ENCODE measurements at places on chromosomes 5 and 9. TPM values are rescaled to one million over a fixed set of nuclear protein-coding genes. Genes with fewer than 3 reads are reported as not detected.

The BDP1 gene
- 32.3 TPM for total RNA-seq

The NIPAL4 gene
- total RNA-seq = 0.10 TPM

The IL3 gene
- total RNA-seq = 0.40 TPM

The ADGRD2 gene
- total RNA-seq = not detected

The ZNF300 gene
- total RNA-seq = 2.2 TPM

The IL5 gene
- 0.33 TPM for total RNA-seq

The PSAT1 gene
- 68.6 TPM for total RNA-seq

The PRELID1 gene
- total RNA-seq = 152 TPM

DNA sequence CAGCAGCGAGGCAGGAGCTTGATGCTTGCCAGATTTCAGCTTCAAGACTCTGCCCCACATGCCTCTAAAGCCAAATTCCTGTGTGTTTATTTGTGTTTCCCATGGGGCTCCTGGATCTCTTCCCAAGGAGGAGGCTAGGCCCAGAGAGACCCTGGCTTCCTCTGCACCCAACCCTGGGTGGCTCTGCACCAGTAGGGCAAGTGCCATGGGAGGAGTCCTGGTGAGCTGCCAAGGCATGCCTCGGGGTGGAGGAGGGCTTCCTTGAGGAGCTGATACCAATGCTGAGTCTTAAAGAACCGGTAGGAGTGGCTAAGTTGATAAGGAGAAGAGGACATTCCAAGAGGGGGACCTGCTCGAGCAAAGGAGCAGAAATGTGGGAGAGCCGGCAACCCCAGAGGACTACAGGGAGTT, 6.8 kb upstream of the TIFAB start:
- no peak for DNase-seq
- no peaks in the 10 kb centered on the region for H3K4me1 ChIP-seq
- H3K36me3 ChIP-seq = no peaks in the 10 kb centered on the region
- no peak overlapping the region for H3K4me3 ChIP-seq

DNA sequence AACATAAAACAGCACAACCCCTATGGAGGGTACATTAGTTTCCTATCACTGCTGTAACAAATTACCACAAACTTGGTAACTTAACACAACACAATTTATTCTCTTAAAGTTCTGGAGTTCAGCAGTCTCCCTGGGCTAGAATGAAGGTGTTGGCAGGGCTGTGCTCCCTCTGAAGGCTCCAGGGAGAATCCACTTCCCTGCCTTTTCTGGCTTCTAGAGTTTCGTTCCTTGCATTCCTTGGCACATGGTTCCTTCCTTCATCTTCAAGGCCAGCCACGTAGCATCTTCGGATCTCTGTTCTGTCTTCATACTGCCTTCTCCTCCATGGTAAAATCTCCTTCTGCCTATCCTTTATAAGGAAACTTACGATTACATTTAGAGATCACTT, 25.0 kb upstream of the GSN start:
- H3K4me3 ChIP-seq = no peak overlapping the region
- peaks cover 3% of the 10 kb centered on the region for H3K36me3 ChIP-seq
- no peaks in the 10 kb centered on the region for H3K4me1 ChIP-seq
- H3K27ac ChIP-seq = no peak overlapping the region
- H3K27me3 ChIP-seq = no peaks in the 10 kb centered on the region

DNA sequence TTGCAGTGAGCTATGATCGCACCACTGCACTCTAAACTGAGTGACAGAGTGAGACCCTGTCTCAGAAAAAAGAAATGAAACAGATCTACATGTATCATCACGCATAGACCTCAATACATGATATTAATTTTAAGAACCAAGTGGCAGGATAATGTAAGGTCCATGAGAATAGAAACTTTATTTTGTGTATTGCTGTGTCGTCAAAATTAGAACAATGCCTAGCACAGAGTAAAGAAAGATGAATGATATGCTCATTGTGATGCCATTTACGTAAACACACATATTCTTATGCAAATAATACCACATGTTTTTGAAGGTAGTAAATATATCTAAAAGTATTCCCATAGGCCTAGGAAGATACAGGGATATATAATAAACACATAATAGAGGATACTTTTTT, 3.6 kb upstream of the UIMC1 start:
- DNase-seq = no peak
- H3K4me3 ChIP-seq = no peak overlapping the region
- H3K27me3 ChIP-seq = no peaks in the 10 kb centered on the region
- H3K4me1 ChIP-seq = peaks cover 12% of the 10 kb centered on the region
- H3K27ac ChIP-seq = no peak overlapping the region

DNA sequence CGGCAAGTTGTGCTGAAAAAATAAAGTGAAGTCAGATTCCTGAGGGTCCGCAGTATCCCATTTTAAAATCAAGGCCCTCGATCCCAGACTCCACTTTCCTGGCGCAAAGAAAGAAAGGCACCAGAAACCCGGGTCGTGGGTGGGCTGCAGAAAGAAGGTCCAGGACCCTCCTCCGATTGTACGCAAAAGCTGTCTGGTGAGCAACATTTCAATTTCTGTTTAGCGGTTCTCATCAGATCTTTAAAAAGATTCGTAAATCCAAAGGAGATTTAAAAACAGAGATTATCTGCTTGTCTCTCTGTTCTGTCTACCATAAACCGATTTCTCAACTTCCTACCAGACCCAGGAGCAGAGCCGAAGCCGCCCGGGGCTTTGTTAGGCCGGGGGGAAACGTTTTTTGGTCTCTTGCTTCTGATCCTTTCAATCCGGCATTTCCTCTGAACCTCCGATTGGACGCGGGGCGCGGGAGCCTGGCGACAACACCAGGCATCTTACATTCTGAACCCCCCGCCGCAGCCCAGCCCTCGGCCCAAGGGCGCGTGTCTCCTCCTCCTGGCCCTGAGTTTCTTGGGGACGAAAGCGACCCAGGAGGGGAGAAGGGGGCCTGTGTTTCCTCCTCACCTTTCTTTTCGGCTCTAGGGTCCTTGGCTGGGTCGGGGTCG, 746 bp downstream of the NKX2-5 start:
- H3K4me3 ChIP-seq = no peak overlapping the region
- no peak for DNase-seq
- peak overlapping the region; percentile 46 for H3K27ac ChIP-seq
- H3K4me1 ChIP-seq = peaks cover 35% of the 10 kb centered on the region

DNA sequence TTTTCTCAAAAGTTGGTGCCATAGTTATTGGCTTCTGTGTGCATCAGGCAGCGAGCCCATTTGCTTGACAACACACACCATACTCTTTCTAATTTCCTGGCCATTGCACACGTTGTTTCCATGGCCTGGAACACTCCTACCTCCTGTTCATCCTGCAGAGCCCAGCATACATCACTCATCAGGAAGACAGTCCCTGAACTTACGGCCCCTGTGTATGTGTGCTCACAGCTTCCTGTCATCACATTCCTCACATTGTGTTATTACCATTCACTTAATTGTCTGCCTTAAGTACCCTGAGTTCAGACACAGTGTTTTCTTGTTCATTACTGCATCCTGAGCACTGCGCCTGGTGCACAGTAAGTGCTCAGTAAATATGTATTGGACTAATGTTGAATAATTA, 355.9 kb downstream of the PRELID2 start:
- no peaks in the 10 kb centered on the region for H3K36me3 ChIP-seq
- H3K27me3 ChIP-seq = no peaks in the 10 kb centered on the region
- no peak for DNase-seq
- H3K27ac ChIP-seq = no peak overlapping the region

- H3K27me3 ChIP-seq = no peaks in the 10 kb centered on the region
- no peak overlapping the region for H3K27ac ChIP-seq
- no peak for DNase-seq
- H3K4me3 ChIP-seq = no peak overlapping the region
- no peaks in the 10 kb centered on the region for H3K36me3 ChIP-seq
These were observed 567.2 kb upstream of the MEF2C start for GRCh38 chr5:89450149-89450538.

GRCh38 chr9:77453825-77454647, 194.1 kb downstream of the GNA14 start:
- H3K36me3 ChIP-seq = no peaks in the 10 kb centered on the region
- H3K4me1 ChIP-seq = peaks cover 21% of the 10 kb centered on the region
- no peak for DNase-seq
- peak overlapping the region; percentile 54 for H3K4me3 ChIP-seq
- peak overlapping the region; percentile 55 for H3K27ac ChIP-seq

- no peak overlapping the region for H3K4me3 ChIP-seq
- no peaks in the 10 kb centered on the region for H3K36me3 ChIP-seq
- no peaks in the 10 kb centered on the region for H3K27me3 ChIP-seq
- H3K4me1 ChIP-seq = peaks cover 2% of the 10 kb centered on the region
- DNase-seq = no peak
These were observed 46.9 kb upstream of the CEP78 start for GRCh38 chr9:78189001-78189400.

- no peaks in the 10 kb centered on the region for H3K27me3 ChIP-seq
- peaks cover 31% of the 10 kb centered on the region for H3K4me1 ChIP-seq
- no peak overlapping the region for H3K27ac ChIP-seq
- H3K4me3 ChIP-seq = no peak overlapping the region
- DNase-seq = no peak
These were observed 45.6 kb downstream of the USP20 start for GRCh38 chr9:129880654-129881546.

GRCh38 chr9:106639873-106640568, 222.9 kb upstream of the ZNF462 start:
- DNase-seq = no peak
- H3K27ac ChIP-seq = no peak overlapping the region
- no peaks in the 10 kb centered on the region for H3K27me3 ChIP-seq
- no peaks in the 10 kb centered on the region for H3K4me1 ChIP-seq
- no peaks in the 10 kb centered on the region for H3K36me3 ChIP-seq

DNA sequence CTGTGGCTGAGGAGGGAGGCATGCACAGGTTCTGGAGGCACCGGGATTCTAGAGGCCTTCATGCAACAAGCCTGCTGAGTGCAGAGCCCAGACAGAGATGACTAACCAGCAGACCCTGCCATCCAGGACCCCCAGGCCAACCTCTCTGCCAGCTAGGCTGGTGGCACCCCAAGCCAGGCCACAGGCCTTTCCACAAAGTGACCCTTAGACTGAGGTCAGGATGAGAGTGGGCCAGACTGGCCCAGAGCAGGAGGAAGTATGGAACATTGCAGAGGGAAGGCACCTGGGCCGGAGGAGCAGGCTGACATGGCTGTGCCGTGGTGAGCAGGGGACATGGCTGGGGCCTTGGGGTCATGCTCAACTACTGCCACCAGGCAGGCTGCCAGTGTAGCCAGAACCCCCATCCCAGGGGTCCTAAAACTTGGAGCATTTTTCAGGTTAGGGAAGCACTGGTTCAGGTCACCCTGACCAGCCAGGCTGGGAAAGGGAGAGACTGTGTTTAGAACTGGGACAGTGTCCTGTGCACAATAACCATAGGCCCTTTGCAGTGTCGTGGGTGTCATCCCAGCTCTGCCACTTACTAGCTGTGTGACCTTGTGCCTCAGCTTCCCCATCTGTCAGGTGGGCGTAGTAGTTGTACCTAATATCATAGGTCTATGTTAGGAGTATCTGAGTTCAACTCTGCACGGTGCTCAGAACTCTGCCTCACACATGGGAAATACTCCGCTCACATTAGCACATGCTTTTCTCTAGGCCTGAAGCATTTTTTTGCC, 17.3 kb downstream of the TCF7 start:
- DNase-seq = no peak
- peak overlapping the region; percentile 79 for H3K4me3 ChIP-seq
- peaks cover 99% of the 10 kb centered on the region for H3K4me1 ChIP-seq
- peak overlapping the region; percentile 94 for H3K27ac ChIP-seq

GRCh38 chr9:14722391-14723035, at the start of gene CER1:
Gene CER1 (minus strand): TSS chr9:14722733. CDS start chr9:14722672, 61 bp downstream.
- H3K4me1 ChIP-seq = no peaks in the 10 kb centered on the region
- DNase-seq = no peak
- no peak within 1 kb of the TSS for H3K4me3 ChIP-seq
- H3K27ac ChIP-seq = no peak within 1 kb of the TSS
- H3K27me3 ChIP-seq = peaks cover 12% of the 10 kb centered on the region

DNA sequence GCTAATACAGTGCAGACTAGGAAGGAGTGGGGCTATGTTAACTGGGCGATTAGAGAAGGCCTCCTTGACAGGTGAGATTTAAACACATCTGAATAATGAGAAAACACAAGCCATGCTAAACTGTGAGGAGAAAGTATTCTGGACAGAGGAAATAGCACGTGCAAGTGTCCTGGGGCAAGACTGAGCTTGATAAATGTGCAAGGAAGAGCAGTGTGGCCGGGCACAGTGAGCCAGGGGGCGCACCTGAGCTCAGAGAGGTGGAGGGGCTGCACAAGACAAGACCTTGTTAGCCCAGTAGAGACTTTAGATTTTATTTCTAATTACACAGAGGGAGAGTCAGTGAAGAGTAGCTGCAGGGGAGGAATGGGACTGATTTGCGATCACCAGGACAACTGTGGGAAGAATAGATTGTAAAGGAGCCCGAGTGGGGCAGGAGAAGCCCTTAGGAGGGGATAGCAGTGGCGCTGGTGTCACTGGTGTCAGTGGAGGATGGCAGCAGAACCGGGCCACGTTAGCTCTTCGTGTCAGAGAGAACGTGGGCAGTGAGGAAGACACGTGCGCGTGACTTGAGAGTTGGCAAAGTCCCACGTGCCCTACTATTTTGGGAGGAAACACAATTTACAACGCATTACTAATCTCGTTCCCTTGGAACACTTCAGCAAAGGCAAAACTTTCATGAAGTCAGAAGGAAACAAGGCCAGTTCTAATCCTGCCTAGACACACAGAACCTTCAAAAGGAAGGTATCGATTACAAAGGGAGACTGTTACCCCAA, 17.9 kb upstream of the C5orf47 start:
- no peak overlapping the region for H3K27ac ChIP-seq
- no peaks in the 10 kb centered on the region for H3K36me3 ChIP-seq
- DNase-seq = no peak

GRCh38 chr5:108280248-108280647, 101.7 kb downstream of the FBXL17 start:
- H3K4me1 ChIP-seq = peaks cover 5% of the 10 kb centered on the region
- H3K27me3 ChIP-seq = no peaks in the 10 kb centered on the region
- no peak overlapping the region for H3K4me3 ChIP-seq
- peaks cover 17% of the 10 kb centered on the region for H3K36me3 ChIP-seq
- DNase-seq = no peak

- H3K36me3 ChIP-seq = no peaks in the 10 kb centered on the region
- DNase-seq = no peak
- no peaks in the 10 kb centered on the region for H3K4me1 ChIP-seq
- H3K27ac ChIP-seq = no peak overlapping the region
These were observed 16.4 kb downstream of the FCN2 start for GRCh38 chr9:134896834-134897583.

GRCh38 chr9:27386571-27387091, 89.7 kb upstream of the EQTN start:
- H3K4me3 ChIP-seq = no peak overlapping the region
- no peak overlapping the region for H3K27ac ChIP-seq
- H3K27me3 ChIP-seq = peaks cover 12% of the 10 kb centered on the region
- no peaks in the 10 kb centered on the region for H3K4me1 ChIP-seq

GRCh38 chr5:146041180-146041789, 64.1 kb downstream of the PLAC8L1 start:
- no peaks in the 10 kb centered on the region for H3K36me3 ChIP-seq
- H3K4me3 ChIP-seq = no peak overlapping the region

- peaks cover 14% of the 10 kb centered on the region for H3K27me3 ChIP-seq
- no peaks in the 10 kb centered on the region for H3K36me3 ChIP-seq
- no peak for DNase-seq
- H3K4me3 ChIP-seq = no peak overlapping the region
These were observed 2.7 kb downstream of the PTGDS start for GRCh38 chr9:136979769-136980587.

Measured in activated CD4-positive, alpha-beta T cell treated with anti-CD3 and anti-CD28 coated beads, Interleukin-2, amount 10 ng/mL, durations not matched to agents 7 days and 5 days (primary cell).